ENCODE measurements at places on chromosomes 5 and 9.

DNA sequence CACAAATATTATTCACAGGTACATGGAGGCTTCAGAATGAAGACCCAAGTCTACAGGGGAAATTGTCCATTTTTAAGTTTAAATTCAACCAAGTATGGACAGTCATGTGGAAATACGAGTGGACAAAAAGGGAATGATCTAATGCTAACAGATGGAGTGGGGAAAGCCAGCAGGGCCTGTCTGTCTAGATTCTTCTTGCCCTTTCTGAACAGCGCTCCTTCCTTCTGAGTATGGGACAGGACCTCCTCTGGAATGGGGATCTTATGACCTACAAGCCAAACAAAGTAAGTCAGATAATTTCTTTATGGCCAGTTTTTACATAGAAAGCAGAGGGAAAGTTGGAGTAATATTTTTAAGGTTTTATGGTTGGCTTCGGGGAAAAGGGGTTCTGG lies 119.8 kb upstream of the NEK6 start:
- DNase-seq = no peak

DNA sequence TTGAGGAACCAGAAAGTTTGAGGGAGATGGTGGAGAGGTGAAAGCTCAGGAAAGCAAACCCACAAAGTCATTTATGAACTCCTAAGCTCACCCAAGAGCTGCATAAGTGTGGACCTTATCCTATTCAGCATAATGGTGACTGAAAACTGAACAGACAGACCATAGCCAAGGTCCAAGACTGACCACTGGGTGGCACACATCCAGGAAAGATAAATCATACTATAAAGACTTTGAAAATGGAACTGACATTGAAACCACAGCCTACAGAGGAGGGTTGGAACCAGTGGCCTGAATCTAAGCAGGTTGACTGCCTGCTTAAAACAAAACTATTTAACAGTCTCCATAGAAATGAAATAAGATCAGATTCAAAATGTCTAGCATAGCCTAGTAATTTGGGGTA lies 121.0 kb upstream of the RGS7BP start:
- DNase-seq = no peak

GRCh38 chr5:73471654-73472053 lies 23.1 kb upstream of the FOXD1 start:
- no peak for DNase-seq

DNA sequence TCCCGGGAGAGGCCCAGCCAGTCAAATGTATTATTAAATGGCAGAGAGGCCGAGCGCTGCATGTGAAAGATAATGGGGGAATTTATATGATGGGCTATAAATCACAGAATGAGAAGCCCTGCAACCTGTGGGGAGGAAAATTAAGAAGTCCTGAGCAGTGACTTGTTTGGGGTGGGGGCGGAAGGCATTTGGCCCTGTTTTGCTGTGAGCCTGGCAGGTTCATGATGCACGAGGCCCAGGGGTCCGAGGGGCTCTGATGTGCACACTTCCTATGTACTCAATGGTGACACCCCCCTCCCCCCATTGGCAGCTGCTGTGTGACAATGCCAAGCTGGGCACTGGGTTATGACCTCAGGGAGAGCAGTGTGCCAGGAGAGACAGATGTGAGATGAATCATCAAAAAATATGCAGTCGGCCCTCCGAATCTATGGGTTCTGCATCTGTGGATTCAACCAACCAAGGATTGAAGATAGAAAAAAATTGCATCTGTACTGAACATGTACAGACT lies 13.7 kb upstream of the DAB2IP start:
- DNase-seq = no peak

- DNase-seq = no peak
Observed at GRCh38 chr5:167143716-167144115, 1147.7 kb upstream of the WWC1 start.

- DNase-seq = no peak
Observed at GRCh38 chr9:76637416-76637815, 126.8 kb upstream of the PCA3 start.

GRCh38 chr9:37262410-37262809 lies 142.0 kb downstream of the ZCCHC7 start:
- DNase-seq = no peak
